ENCODE measurements at places on chromosomes 6 and 20.
A peak's percentile ranks its signal among the peaks of the same experiment; 100 is the strongest.

GRCh38 chr6:158072083-158072721 lies 90.5 kb downstream of the SYNJ2 start:
- peak; percentile 87 for DNase-seq

GRCh38 chr6:170162775-170163404 lies 128.0 kb downstream of the DLL1 start:
- DNase-seq, result no peak

DNA sequence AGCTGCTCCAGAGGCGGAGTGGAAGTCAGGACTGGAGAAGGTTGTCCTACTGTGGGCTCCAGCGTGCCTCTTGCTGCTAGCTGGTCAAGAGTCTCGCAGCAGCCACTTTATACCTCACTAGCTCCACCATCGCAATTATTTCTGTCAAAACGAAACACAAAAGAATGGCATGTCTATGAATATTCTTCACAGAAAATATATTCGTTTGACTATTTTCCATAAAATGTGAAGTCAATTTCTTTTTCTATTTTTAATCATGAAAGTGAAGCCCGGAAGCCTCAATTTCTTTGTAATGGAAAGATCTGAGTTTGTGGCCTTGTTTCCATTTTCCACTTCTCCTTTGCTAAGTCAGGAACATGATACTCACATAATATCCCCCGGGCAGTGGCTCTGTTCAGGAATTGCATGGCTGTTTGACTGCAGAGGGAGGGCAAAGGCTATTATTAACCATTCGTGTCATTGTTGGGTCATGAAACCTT lies 51.7 kb downstream of the DTD1 start:
- no peak for DNase-seq

- DNase-seq, result no peak
Measured at GRCh38 chr20:17946572-17947473, 21.8 kb downstream of the SNX5 start.

DNA sequence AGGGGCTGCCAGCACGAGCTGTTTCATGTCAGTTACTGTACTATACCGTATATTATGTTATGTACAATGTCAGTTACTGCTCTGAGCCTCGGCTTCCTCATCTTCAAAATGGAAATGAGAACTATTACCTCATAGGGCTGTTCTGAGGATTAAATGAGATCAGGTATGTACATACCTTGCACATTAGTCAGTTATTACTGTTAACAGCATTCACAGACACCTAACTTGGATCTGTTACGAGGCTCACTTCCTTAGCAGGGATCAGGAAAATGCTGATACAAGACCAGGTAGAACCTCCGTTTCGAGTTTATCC lies 69.7 kb upstream of the TBC1D7 start:
- DNase-seq, result no peak

DNA sequence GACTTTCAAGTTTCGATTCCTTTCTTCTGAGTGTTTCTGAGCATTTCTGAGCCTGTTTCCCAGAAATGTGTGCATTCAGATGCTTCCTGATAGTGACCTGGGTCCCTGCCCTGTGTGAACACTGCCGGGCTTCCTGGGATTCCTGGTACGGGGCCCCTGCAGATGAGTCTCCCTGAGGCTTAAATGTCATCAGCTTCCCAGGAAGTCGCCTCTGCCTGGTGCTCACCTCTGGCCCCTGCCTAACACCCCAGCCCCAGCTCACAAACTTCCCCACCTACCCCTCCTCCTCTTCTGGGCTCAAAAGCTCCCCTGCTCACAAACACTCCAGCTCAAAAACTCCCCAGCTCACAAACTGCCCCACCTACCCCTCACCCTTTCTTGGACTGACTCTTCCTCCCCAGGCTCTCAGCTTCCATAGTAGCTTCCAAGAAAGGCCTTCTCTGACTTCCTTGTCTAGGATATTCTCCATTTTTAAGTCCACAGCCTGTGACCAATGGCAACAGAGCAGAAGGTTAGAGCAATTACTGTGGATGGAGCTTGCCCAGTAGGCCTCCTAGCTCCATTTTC lies 42.0 kb downstream of the TGM2 start:
- DNase-seq, result peak; percentile 52

- DNase-seq, result no peak
Measured at GRCh38 chr6:113671421-113671820, 185.7 kb upstream of the MARCKS start.

DNA sequence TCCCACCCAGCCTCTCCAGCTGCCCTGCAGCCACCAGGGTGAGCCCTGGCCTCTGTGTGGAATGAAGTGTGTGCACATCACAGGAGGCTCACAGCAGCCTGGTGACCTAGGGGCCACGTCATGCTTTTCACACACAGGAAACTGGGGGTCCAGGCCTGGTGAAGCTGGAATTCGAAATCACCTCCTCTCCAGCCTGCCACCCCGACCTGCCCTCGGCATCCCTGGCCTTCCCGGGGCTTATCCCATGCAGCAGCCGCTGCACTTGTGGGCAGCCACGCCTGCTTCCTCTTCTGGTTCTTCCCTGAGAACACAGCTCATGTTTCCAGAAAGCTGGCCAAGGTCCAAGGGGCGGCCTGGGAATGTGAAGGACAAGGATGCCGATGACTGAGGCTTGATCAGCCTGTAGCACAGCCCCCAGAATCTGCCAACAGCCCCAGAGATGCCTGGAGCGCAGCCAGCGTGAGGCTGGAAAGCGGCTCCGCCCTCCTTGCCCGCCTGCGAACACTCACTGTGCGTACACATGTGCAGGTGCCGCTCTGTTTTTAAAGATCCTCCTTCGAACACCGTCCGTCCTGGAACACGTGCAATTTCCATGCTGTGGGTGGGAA lies 4.2 kb upstream of the NTSR1 start:
- DNase-seq, result peak; percentile 97

- no peak for DNase-seq
Measured at GRCh38 chr20:45010399-45010828, 44.1 kb downstream of the STK4 start.

- no peak for DNase-seq
Measured at GRCh38 chr6:14130435-14131075, 13.0 kb downstream of the CD83 start.

DNA sequence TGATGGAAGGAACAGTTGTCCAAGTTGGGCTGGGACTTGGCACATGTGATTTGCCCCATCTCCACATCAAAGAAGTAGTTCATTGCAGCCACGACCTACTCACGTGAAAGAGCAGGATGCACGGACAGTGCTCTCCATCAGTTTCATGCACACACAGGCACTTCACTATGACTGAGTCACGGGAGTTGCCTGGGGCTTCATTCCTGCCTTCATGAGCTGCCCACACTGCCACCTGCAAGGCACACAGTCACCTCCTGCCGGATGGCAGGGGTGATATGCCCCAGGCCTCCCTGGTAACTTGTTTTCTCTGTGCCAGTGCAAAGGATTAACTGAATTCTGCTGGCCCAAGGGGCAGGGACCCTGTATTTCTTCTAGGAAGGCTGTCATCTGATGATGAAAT lies 22.8 kb downstream of the CST5 start:
- no peak for DNase-seq

- no peak for DNase-seq
Measured at GRCh38 chr6:157370755-157371154, 10.2 kb upstream of the ZDHHC14 start.

DNA sequence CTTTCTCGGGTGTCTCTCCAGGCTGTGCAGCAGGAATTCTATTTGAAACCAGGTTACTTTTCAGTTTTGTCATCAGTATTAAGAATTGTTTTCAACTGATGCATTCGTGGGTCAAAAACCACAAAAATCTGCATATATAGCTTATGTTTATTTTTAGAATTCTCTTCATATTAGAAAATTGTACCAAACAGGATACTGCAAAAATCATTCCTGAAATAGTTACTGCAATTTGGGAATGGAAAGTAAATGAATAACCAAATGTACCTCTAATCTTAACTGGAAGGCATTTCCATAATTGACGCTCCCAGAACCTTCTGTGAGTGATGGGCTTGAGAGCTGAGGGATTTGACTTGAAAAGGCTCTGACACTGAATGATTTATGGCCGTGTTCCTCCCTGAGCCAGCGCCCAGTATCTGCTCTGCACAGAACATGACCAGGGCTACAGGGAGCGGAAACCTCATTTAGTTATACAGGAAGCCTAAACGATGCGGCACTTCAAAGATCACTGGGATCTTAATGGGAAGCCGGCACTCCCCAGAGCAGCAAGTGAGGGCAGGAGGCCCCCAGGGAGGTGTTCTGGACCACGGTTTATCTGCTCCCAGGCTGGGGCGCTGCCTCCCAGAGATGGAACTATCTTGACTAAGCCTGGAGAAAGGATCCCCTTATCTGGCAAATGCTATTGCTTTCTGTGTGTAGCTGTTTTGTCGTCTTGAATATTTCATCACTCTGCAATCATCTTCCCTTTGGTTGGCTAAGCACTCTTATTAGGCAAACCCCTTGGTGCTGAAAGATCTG lies 446.0 kb downstream of the QKI start:
- DNase-seq, result peak; percentile 1

GRCh38 chr6:168088161-168089053 lies 9.4 kb upstream of the FRMD1 start:
- no peak for DNase-seq

- no peak for DNase-seq
Measured at GRCh38 chr6:109984410-109984809, 6.3 kb downstream of the GPR6 start.

DNA sequence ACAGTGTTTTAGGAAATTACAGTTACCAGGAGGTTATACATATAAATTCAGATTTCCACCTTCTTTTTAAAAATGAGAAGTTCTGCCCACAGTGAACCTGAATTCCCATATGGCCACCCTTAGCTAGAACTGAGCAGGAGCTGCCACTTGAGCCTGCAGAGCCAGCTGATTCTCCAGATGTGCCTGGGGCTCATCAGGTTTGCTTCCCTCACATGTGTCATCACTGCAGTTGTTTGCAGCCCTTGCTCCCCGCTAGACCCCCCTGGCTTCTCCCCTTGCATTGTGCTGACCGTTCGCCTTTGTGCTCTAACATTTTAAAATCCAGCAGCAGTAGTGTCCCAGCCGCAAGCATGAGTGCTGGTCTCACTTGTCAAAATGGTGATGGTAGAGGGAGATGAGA lies 131.1 kb downstream of the UTRN start:
- DNase-seq, result no peak

DNA sequence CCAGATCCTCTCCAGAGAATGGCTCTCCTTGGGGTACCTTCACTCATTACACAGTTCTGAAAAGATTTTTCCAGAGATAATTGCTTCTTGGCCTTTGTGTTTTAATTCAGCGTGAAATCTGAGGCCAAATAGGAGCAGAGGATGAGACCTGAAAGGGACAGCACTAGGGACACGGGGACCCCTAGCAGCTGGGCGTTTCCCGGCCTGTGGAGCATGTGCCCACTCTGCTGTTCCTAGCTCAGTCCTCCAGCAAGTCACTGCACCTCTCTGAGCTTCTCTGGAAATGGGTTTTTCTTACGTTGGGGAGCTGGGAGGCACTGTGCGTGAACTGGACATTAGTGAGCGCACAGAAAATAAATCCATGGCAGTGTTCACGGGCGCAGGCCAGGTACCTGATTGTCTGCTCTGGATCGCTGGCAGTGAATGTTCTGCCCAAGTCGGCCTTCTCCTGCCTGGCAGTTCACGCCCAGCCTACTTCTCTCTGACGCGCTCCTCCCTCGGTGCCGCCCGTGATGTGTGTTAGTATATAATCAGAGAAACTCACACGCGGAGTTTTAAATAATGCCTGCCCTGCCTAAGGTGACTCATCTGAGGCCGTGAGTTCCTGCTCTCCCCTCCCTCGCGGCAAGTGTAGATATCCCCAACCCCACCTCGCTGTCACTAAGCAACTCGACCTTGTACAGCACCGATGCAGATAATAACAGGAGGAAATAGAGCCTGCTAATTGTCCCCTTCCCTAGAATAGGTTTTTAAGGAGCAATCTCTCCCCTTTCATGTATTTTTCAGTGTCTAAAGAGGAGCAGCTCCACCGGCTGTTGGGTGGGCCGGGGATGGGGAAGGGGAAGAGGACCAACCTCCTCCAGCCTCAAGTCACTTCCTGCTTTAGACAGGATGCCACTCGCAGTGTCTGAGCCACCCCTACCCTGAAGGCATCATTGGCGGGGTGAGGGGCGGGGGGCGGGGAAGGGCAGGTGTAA lies 2.7 kb upstream of the TUBB2A start:
- peak; percentile 80 for DNase-seq

All from dermis blood vessel endothelial cell (primary cell).